Urothelium cell line (cell line): ENCODE measurements at places on chromosomes 16 and 17.

- DNase-seq: no peak
Measured at GRCh38 chr17:77085926-77086432, 54.8 kb upstream of the SEC14L1 start.

DNA sequence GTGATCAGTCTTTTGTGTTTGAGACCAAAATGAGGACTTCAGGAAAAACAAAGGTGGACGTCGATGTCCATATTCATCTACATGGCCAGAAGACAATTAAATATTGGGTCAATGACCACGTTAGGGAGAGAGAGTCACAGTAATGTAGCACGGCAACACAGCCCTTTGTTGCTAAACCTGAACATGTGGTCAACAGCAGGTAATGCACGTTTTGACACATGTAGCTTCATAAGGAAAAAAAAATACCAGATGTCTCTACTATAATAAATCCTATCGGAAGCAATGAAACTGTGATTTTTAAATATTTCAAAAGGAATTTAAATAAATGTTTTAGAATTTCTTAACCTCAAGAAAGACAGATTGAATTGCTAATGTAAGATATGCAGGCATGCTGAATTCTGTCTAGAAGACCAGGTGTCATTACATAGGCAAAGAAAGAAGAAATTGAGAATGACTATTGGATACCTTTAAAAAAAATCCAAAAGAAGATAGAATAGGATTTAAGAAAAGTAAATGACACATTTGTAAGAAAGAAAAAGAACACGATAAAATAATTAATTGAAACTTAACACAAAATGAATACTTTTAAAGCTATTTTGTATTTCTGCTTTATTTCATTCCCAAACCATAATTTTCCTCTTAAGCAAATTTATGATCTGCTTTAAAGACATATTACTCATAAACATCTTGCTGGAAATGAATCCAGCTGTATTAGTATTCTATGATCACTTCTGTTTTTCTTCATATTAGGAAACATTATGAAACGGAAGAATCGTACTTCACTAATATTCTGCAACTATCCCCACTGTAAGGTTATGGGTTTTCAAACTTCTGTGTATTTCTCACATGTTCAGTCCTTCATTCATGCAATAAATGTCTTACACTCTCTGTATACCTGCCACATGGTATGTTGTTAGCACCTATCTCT lies 30.1 kb downstream of the ABCA8 start:
- no peak for DNase-seq

- DNase-seq: no peak
Measured at GRCh38 chr16:59039066-59039720, 305.1 kb upstream of the GOT2 start.

DNA sequence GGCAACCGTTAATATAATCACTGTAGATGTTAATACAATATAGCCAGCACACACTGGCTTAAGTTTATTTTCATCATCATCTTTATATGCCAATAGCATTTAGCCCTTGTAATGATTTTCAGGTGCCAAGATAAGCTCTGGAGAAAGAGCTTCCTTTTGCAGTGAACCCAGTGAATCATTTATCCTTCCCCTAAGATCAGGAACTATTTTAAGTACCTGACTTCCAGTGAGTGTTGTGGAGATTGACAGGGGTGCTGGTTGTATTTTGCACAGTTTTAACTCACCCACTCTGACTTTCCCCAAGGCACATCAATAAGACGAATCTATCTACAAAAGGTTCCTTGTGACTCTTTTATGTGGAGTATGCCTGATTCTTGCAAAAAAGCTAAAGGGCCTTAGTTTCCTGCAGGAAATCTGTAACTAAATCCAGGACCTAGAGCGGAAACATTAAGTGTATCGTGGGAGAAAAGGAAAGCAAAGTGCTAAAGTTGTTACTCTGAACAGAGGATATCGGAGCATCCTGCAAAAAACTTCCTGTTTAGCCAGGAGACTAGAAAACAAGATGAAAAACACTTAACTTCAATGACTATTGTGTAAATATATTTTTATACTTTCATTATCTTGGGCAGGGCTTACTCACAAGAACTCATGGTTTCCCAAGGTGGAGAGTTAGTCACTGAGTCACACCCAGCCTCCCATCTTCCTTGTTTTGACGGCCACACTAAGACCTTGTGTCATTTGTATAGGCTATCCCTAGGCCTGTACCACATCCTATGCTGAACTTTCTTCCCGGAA lies 183.6 kb downstream of the MAP2K6 start:
- DNase-seq: peak; percentile 34

DNA sequence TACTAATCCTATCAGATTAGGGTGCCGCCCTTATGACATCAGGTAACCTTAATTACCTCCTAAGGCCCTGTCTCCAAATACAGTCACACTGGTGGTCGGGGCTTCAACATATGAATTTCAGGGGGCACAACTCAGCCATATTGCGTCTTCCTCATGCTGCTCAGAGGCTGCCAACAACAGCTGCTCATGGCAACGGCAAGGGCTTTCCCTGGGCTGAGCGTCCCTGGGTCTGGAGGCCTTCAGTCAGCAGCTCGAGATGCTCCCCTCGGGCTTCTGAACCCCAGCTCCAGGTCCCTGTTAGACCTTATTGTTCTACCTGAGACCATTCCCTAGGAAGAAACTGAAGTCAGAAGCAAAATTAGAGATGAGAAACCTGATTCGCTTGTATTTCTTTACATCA lies 157.2 kb downstream of the TMEM132E start:
- DNase-seq: no peak

DNA sequence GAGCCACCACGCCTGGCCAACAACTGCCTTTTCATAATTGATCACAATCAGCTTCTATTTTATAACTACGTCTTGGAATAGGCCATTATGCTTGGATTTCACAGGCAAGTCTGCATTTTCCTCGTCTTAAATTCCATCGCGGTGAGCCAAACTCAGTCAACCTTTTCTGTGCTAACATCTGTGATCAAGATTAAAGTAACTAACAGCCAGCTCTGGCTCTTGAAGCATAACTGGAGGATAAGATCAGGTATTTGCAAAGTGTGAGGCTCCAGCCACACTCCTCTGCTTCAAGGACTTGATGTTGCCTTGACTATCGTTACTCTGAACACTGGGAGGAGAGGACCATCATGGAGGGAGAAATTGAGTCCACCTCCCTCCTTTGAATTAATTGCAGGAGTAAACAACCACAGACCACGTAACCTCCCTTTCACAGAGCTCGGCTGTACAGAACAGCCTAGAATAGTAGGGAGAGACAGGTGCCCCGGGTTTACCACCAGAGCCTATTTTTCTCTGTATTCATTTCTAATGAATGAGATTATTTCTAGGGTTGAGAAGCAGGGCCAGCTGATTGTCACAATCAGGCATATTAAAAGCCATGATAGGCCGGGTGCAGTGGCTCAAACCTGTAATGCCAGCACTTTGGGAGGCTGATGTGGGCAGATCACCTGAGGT lies 143.0 kb downstream of the XYLT1 start:
- no peak for DNase-seq

GRCh38 chr16:74449470-74449869 lies 28.2 kb upstream of the CLEC18B start:
- peak; percentile 66 for DNase-seq

GRCh38 chr16:31213877-31214707 lies at the start of gene TRIM72:
Gene TRIM72 (plus strand): TSS chr16:31214119. CDS start chr16:31214739, 620 bp downstream.
- DNase-seq: no peak

DNA sequence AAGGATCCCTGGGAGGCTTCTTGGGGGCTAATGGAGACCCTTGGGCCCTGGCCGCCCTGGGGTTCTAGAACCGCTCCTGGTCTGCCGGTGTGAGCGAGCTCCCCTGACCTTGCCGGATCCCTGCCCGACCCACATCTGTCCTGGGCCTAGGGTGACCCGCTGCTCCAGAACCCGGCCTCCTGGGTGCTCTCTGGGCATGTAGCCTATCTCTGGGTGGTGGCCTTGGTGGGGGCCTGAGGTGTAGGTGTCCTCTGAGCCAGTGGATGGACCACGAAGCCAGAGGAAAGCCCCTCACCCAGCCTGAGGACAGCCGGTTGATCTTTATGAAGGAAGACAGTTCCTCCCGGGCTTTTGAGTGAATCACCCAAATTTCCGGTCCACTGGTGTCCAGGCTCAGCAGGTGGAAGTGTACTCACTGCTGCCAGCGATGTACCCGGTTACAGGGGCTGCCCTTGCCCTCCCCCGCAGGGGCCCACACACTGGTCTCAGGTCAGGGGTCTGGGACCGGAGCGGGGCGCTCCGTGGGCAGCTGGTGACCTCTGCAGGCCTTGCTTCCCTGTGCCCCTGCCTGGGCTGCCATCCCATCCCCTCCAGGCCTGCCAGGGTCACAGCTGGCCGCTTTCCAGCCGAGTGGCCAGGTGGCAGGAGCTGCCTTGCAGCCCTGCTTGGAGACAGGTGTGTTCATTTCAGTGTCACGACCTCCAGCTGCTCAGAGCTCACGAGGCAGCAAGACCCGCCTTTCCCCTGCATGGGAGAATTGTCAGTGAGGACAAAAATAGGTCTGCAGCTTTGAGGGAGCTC lies 10.5 kb upstream of the GSE1 start:
- DNase-seq: no peak

GRCh38 chr17:7477392-7478275 lies 1.8 kb downstream of the ZBTB4 start:
- no peak for DNase-seq

DNA sequence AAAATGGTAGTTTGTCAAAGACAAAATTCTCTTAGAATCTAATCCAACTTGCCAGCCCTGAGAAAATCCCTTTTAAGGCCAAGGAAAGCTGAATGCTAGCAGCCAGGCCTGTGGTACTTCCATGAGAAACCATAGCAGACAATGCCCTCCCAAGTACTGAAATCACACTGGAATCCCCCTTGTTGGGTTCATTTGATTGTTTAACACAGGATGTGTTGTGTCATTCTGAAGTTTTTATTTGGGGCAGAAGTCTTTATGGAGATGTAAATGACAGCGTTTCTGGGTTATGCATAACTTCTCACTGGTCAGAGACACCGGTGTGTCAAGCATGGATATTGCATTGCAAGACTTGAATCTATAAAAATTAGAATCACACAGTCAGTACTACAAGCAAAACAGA lies 6.0 kb upstream of the ARL2BP start:
- DNase-seq: no peak

DNA sequence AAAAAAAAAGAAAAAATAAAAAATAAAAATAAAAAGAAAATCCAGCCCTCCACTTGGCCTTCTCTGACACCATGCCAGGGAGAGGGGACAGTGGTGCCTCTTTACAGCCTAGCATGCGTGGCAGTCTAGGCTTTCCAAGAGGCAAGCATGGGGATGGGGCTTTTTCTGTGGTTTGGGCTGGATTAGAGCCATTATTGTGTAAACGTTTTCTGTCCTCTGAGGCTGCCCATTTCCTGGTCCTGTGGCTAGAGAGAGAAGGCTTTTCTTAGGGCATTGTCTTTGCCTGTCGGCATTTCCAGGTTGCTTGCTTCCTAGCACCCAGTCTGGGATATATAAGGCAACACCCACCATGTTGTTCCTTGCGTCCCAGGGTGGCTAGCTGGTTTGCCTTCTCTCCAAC lies 2.7 kb upstream of the DHRS7B start:
- no peak for DNase-seq

- DNase-seq: no peak
Measured at GRCh38 chr17:20059728-20060188, 50.6 kb downstream of the SPECC1 start.

DNA sequence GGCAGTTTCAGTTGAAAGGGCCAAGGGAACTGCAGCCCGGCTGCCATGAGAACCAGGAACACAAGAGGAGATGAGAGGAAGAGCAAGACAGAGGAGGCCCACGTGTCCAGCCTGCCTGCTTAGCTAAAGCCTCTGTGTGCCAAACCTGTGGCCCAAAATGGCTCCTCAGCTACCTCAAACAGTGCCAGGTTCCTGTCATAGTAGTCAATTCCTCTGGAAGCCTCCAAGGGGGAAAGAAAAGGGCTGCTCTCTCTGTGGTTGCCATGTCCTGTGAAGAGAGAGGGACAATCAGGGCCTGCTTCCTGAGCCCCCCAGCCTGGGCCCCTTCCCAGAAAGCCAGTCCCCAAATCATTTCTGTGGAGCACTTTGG lies 5.2 kb downstream of the SLC12A4 start:
- no peak for DNase-seq

DNA sequence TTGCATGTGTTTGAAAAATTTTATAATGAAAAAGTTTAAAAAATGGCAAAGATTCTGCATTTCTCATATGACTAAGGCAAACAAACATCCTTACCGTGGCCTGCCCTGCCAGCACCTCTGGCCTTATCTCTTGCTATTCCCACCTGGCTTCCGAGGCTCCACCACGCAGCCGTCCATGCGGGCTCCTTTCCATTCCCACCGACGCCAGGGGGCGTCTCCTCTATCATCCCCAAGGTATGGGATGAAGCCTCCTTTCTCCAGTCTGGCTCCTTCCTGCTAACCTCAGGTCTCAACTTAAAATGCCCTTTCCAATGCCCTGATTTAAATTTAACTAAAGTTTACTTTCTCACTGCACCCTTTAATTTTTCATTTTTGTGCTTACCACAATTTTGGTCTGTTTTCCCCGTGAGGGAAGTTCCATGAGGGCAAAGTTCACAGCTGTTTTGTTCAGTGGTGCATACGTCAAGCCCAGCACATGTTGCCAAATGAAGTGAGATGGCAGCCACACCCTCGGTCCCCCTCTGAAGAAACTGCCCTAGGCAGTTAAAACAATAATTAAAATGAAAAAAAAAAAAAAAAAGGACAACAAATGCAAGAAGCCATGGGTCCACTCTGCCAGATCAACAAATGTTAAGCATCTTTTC lies 13.3 kb upstream of the SDK2 start:
- DNase-seq: no peak

GRCh38 chr16:383326-384051 lies 1.7 kb upstream of the PGAP6 start:
- DNase-seq: peak; percentile 37

GRCh38 chr16:8631818-8632465 lies 10.4 kb downstream of the METTL22 start:
- no peak for DNase-seq

- no peak for DNase-seq
Measured at GRCh38 chr16:31531096-31531495, 3.4 kb downstream of the AHSP start.

DNA sequence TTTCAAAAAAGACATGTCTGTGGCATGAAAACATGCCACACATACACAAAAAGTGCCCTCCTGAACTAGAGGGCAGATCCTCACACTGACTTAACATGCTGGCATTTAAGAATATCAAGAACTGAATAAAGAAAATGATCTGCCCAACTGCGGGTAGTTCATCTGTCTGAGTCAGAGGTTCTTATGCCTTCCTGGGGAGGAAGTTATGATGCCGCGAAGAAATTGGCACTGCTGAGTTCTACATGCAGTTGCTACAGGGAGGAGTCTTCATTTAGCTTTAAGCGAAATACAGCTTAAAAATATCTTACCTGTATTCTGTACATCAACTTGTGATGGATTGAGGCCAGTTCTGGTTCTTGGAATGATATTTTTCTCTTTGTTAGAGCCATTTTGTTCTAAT lies 6.3 kb downstream of the ALDH3A2 start:
- no peak for DNase-seq

- DNase-seq: no peak
Measured at GRCh38 chr16:7335991-7336634, 3.5 kb downstream of the RBFOX1 start.

DNA sequence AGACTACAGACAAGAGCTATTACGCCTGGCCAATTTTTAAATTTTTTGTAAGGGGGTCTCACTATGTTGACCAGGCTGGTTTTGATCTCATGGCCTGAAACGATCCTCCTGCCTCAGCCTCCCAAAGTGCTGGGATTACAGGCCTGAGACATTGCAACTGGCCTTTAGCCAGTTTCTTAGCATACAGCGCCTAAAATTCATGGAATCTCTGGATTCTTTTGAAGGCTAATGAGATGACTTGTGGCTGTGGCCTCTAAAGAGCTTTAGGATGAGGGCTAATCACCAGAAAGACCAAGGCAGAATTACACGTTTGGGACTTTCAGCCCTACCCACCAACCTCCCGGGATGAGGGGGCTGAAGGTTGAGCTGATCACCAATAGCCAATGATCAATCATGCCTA lies 34.6 kb downstream of the AKAP10 start:
- DNase-seq: no peak
